Esophagus squamous epithelium (tissue), 5 donors: ENCODE measurements at places on chromosomes 7 and 10.

GRCh38 chr10:4543938-4544533, 282.0 kb upstream of the AKR1E2 start:
- H3K27ac ChIP-seq: no peak overlapping the region
- H3K4me1 ChIP-seq: peaks cover 12% of the 10 kb centered on the region
- no peaks in the 10 kb centered on the region for H3K36me3 ChIP-seq
- no peaks in the 10 kb centered on the region for H3K27me3 ChIP-seq

GRCh38 chr10:71214641-71215559, 2.5 kb downstream of the UNC5B start:
- peaks cover 70% of the 10 kb centered on the region for H3K4me1 ChIP-seq
- H3K27me3 ChIP-seq: peaks cover 24% of the 10 kb centered on the region
- H3K27ac ChIP-seq: no peak overlapping the region
- no peaks in the 10 kb centered on the region for H3K36me3 ChIP-seq
- no peak for DNase-seq
- H3K4me3 ChIP-seq: peak overlapping the region; percentile 67

DNA sequence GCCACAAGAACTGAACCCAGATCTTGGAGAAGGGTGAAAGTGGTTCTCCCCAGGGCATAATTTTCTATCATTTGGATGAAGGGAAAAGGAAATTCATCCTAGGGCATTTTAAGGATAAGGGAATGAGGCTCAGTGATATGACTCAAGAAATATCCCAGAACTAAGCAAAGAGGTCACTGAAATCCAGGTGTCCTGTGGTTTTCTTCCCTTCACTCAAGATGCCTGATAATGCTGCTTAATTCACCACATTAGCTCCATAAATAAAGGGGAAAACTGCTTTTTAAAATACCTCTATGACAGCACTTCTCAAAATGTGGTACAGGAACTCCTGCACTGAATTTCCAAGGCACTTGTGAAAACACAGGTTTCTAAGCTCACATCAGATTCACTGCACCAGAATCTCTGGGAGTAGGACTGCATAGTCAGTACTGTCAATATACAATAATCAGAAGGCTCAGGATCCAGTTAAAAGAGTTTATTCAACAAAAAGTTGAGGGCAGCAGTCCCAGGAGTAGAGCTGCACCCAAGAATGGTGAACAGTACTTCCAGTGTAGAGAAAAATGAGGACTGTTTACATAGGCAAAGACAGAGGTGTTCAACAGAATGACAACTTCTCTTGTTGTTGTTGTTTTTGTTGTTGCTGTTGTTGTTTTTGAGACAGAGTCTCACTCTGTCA, 2.9 kb downstream of the IFIT3 start:
- no peaks in the 10 kb centered on the region for H3K27me3 ChIP-seq
- H3K4me1 ChIP-seq: peaks cover 79% of the 10 kb centered on the region
- no peak overlapping the region for H3K4me3 ChIP-seq
- no peak for DNase-seq

DNA sequence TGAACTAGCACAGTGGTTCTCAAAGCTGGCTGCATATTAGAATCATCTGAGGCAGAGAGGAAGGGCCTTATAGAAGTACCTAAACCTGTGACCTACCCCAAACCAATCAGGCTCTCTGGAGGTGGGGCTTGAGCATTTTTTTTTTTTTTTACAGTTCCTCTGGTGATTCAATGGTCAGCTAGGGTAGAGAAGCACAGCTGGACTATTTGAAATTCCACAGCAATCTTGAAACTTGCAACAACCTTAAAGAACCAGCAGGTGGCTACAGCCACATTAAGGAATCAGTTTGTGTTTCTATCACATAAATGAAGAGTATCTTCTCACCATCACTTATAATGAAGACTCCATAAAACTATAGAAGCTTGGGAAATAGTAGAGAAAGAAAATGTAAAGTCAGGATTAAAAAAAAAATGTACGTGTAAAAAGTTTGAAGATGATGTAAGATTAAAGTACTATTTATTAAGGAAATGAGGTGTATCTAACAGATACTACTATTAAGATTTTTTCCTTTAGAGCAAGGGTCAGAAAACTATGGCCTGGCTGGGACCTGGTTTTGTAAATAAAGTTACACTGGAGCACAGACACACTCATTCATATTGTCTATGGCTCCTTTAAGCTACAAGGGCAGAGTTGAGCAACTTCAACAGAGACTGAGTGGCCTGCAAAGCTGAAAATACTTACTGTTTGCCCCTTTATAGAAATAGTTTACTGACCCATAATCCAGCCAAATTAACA, 3.8 kb downstream of the RTKN2 start:
- no peak overlapping the region for H3K4me3 ChIP-seq
- peaks cover 10% of the 10 kb centered on the region for H3K4me1 ChIP-seq
- peaks cover 5% of the 10 kb centered on the region for H3K36me3 ChIP-seq
- no peaks in the 10 kb centered on the region for H3K27me3 ChIP-seq
- H3K27ac ChIP-seq: peak overlapping the region; percentile 76
- DNase-seq: no peak

DNA sequence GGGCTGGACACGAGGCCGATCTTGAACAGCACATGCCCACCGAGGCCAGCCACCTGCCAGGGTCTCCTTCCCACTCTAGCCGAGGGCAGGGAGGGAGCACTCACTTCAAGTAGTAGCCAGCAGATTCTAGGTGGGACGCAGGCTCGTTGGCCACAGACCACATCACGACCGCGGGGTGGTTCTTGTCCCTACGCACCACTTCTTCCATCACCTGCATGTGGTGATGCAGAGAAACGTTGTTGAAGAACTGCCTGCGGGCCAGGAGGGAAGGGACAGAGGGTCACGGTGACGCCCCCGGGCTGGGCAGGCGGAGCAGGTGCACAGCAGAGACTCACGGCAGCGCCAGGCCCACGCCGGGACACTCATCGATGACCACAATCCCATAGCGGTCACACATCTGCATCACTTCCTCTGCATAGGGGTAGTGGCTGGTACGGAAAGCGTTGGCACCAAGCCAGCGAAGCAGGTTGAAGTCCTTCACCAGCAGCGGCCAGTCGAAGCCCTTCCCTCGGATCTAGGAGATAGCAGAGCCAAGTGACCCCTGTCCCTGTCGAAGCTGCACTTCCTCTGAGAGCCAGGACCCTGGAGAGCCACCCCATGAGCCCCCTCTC, 7.7 kb downstream of the GUSB start:
- no peaks in the 10 kb centered on the region for H3K27me3 ChIP-seq
- H3K4me3 ChIP-seq: no peak overlapping the region
- no peak for DNase-seq
- H3K4me1 ChIP-seq: no peaks in the 10 kb centered on the region
- peaks cover 52% of the 10 kb centered on the region for H3K36me3 ChIP-seq

DNA sequence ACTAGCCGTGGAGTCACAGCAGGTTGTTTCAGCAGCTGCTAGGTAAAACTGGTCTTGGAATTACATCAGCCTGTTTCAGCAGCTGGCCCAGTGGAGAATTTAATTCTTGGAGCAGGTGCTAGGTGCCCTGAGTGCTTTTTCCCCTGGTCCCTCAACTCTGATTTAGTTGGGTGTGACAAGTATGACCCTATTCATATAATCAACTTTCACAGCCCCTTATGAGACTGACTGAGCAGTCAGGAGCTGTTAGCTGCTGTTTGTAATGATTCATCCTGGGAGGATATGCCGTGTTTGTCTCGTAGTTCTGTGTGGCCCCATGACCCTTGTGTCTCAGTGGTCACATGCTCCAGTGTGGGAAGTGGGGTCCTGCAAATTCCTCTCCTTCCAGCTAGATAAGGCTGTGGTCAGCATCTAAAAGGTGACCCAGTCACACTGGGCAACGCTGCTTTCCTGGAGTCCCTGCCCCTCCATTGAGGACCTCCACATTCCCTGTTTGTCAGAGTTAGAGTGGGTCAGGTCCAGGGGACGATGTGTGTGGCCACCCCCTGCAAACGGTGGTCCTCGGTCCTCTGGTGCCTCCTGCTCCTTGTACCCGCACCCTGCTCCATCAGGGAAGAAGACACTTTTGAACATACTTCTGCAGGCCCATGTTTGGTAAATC, 28.3 kb downstream of the TBATA start:
- H3K4me1 ChIP-seq: peaks cover 6% of the 10 kb centered on the region
- no peak overlapping the region for H3K27ac ChIP-seq
- no peak for DNase-seq
- H3K27me3 ChIP-seq: no peaks in the 10 kb centered on the region
- H3K4me3 ChIP-seq: no peak overlapping the region
- no peaks in the 10 kb centered on the region for H3K36me3 ChIP-seq

DNA sequence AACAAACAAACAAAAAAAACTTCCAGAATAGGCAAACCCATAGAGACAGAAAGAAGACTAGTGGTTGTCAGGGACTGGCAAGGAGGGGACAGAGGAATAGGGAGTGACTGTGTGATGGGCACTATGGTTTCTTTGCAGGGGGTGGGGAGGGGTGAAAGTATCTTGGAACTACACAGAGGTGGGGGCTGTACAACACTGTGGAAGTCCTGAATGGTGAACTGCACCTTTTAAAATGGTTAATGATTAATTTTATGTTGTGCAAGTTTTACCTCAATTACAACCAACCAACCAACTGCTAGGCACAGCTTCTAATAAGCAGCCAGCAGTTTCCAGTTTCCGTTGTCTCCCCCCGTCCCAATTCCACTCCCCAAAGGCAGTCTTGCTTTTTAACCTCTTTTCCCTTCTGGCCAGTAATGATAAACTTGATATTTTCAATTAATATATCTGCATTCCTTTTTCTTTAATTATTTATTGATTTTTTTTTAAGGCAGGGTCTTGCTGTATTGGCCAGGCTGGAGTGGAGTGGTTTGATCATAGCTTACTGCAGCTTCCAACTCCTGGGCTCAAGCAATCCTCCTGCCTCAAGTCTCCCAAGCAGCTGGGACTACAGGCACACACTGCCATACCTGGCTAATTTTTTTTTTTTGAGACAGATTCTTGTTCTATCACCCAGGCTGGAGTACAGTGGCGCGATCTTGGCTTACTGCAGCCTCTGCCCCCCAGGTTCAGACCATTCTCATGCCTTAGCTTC, 46.8 kb downstream of the HIP1 start:
- DNase-seq: no peak
- no peaks in the 10 kb centered on the region for H3K27me3 ChIP-seq
- H3K27ac ChIP-seq: no peak overlapping the region
- H3K4me1 ChIP-seq: peaks cover 11% of the 10 kb centered on the region
- no peak overlapping the region for H3K4me3 ChIP-seq

GRCh38 chr7:112400141-112400540, 50.1 kb upstream of the IFRD1 start:
- no peaks in the 10 kb centered on the region for H3K36me3 ChIP-seq
- no peak overlapping the region for H3K27ac ChIP-seq
- no peak overlapping the region for H3K4me3 ChIP-seq
- H3K4me1 ChIP-seq: no peaks in the 10 kb centered on the region

- no peak overlapping the region for H3K4me3 ChIP-seq
- no peaks in the 10 kb centered on the region for H3K27me3 ChIP-seq
- H3K4me1 ChIP-seq: no peaks in the 10 kb centered on the region
- no peak overlapping the region for H3K27ac ChIP-seq
These were observed 742.9 kb downstream of the INHBA start for GRCh38 chr7:40959955-40960354.
